ENCODE measurements at places on chromosomes 16 and 17.

DNA sequence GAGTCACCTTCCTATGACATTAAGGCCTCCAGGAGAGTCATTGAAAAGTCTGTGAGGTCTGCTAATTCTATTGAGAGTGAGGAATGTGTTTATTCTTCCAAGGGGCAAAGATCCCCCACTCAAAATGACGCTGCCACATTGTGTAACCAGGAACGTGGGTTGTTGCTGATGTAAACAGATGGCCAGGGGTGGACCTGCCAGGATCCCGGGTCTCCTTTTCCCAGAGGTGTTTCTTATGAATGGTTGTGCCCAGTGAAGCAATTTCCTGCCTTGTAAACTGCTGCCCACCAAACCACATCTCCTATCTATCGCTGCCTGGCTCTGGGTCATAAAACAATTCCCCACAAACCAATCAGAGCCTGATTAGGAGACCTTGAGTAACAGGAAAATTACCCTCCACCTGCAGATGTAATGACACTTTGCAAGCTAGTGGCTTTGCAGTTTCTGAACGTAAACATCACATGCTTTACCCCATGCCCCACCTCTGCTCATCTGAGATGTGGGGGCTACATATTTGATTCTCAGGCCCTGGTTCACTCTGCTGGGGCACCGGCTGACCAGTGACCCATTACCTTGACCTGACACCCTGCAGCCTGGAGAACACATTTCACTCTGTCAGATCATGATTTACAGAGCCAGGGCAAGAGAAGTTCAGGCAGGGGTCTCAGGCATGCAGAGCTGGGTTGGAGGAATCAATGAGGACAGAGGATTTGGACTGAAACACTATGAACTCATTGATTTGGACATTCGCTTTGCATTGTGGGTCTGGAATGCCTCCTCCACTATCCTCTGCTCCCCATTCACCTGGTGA lies 33.1 kb upstream of the DDX52 start:
- H3K27me3 ChIP-seq = no peaks in the 10 kb centered on the region
- no peak for DNase-seq
- no peak overlapping the region for H3K27ac ChIP-seq
- H3K4me1 ChIP-seq = no peaks in the 10 kb centered on the region
- H3K4me3 ChIP-seq = no peak overlapping the region
- no peaks in the 10 kb centered on the region for H3K36me3 ChIP-seq

DNA sequence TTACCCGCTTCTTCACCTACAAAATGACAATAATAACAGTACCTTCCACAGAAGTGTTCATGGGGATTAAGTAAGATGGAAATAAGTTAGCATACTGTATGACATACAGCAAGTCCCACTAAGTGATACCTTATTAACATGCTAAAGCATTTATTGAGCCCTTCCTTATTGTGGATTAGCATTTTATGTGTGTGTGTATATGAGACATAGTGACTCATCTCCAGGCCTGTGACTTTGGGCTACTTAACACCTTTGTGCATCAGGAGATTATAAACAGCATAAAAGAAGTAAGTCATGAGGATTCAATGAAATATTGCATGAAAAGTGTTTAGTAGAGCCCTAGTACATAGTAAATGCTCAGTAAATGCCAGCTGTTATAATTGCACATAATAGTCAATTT lies 52.9 kb downstream of the CA10 start:
- no peaks in the 10 kb centered on the region for H3K36me3 ChIP-seq
- H3K4me1 ChIP-seq = no peaks in the 10 kb centered on the region
- H3K4me3 ChIP-seq = no peak overlapping the region

- H3K27me3 ChIP-seq = no peaks in the 10 kb centered on the region
- no peaks in the 10 kb centered on the region for H3K36me3 ChIP-seq
- H3K4me3 ChIP-seq = no peak overlapping the region
- no peak overlapping the region for H3K27ac ChIP-seq
Observed at GRCh38 chr16:15464401-15465186, 30.2 kb downstream of the BMERB1 start.

- H3K36me3 ChIP-seq = no peaks in the 10 kb centered on the region
- H3K4me3 ChIP-seq = no peak overlapping the region
- no peak for DNase-seq
- no peaks in the 10 kb centered on the region for H3K27me3 ChIP-seq
- H3K27ac ChIP-seq = no peak overlapping the region
- no peaks in the 10 kb centered on the region for H3K4me1 ChIP-seq
Observed at GRCh38 chr16:51523400-51523799, 372.3 kb upstream of the SALL1 start.

- DNase-seq = no peak
- no peak overlapping the region for H3K27ac ChIP-seq
- no peaks in the 10 kb centered on the region for H3K36me3 ChIP-seq
- no peaks in the 10 kb centered on the region for H3K27me3 ChIP-seq
- H3K4me1 ChIP-seq = peaks cover 4% of the 10 kb centered on the region
Observed at GRCh38 chr17:3989041-3989886, 25.0 kb upstream of the ATP2A3 start.

GRCh38 chr17:61444075-61444474 lies 8.1 kb upstream of the TBX4 start:
- H3K4me1 ChIP-seq = no peaks in the 10 kb centered on the region
- no peak overlapping the region for H3K4me3 ChIP-seq
- H3K27ac ChIP-seq = no peak overlapping the region
- no peak for DNase-seq
- peaks cover 7% of the 10 kb centered on the region for H3K27me3 ChIP-seq
- no peaks in the 10 kb centered on the region for H3K36me3 ChIP-seq

- no peak for DNase-seq
- H3K36me3 ChIP-seq = no peaks in the 10 kb centered on the region
- no peaks in the 10 kb centered on the region for H3K27me3 ChIP-seq
- H3K4me3 ChIP-seq = no peak overlapping the region
- no peaks in the 10 kb centered on the region for H3K4me1 ChIP-seq
- H3K27ac ChIP-seq = no peak overlapping the region
Observed at GRCh38 chr17:82301300-82301915, 16.0 kb downstream of the CD7 start.

- H3K4me1 ChIP-seq = peaks cover 11% of the 10 kb centered on the region
- DNase-seq = no peak
- H3K27me3 ChIP-seq = no peaks in the 10 kb centered on the region
- no peak overlapping the region for H3K4me3 ChIP-seq
- no peak overlapping the region for H3K27ac ChIP-seq
Observed at GRCh38 chr17:74637926-74638325, 14.4 kb upstream of the CD300E start.

DNA sequence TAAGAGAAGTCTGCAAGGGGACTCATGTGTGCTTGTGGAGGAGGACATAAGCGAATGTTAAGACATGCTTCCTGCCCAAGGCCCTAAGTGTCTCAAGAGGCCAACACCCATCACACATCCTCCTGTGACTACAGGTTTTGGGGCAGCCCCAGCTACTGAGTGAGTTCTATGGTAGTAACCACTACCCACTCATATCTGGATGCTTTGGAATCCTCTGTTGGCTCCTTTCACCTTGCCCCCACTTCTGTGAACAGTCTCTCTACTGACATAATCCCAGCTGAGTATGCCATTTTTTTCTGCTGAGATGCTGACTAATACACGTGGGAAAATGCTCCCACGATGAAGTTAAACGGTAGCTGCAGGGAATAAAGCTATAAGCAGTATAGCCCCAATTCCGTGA lies 153.5 kb downstream of the VPS53 start:
- H3K36me3 ChIP-seq = peaks cover 9% of the 10 kb centered on the region
- no peak overlapping the region for H3K4me3 ChIP-seq
- no peaks in the 10 kb centered on the region for H3K27me3 ChIP-seq
- no peak overlapping the region for H3K27ac ChIP-seq
- peaks cover 6% of the 10 kb centered on the region for H3K4me1 ChIP-seq
- no peak for DNase-seq

DNA sequence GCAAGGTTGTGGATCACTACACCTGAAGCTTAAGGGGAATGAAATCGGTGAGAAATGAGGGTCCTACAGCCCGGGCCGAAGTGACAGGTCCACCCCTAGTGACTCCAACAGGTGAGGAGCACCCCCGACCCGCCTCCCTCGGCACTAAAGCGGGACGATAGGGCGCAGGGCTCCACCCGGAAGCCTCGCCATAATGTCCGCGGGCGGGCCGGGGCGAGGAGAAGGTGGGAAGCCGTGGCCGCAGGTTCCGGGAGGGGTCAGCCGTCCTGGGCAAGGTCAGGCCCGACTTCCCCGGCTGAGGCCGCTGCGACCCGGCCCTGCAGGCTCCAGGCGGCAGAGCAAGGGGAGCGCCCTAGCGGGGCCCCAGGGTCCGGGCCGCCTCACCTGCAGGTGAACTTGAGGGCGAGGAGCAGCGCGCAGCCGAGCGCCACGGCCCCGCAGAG lies 543 bp downstream of the TXNDC11 start:
- peaks cover 1% of the 10 kb centered on the region for H3K36me3 ChIP-seq
- H3K27ac ChIP-seq = peak overlapping the region; percentile 84
- no peaks in the 10 kb centered on the region for H3K27me3 ChIP-seq
- DNase-seq = peak; percentile 55

DNA sequence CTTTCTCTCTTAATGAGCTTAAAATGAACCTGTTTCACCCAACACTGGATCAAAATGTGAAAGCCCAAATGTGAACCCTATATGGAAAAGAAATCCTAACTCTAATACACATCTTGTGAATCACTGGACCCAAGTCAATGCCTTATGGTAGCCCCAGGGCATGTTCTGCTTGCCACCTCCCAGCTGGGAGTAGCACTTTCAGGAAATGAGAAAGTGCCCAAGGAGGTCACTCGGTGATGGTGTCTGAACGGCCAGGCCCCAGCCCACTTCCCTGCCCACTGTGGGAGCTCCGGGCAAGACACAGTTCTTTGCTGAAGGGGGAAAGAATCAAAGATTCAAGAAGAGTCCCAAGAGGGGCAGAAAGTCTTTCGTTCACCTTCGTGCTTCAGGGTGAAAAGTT lies 46.1 kb downstream of the GTF3C1 start:
- peaks cover 89% of the 10 kb centered on the region for H3K36me3 ChIP-seq
- no peak for DNase-seq
- no peaks in the 10 kb centered on the region for H3K27me3 ChIP-seq

DNA sequence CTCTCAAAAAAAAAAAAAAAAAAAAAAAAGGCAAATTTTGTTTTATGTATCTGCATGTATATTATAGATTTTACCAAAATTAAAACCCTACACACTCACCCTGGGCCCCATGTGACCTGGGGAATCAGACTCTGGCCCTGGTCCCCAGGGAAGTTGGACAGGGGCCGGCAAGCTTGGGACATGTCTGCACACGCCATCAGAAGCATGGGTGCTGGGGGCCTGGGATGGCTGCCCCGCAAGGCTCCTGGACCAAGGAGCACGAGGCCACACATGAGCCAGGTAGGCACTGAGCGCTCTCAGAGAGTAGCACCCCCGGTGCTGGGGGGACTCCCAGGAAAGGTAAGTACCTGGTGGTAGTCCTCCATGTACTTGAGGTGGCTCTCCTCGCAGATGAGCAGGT lies 39.6 kb downstream of the PPL start:
- no peak for DNase-seq
- H3K27me3 ChIP-seq = no peaks in the 10 kb centered on the region
- peaks cover 18% of the 10 kb centered on the region for H3K36me3 ChIP-seq
- no peak overlapping the region for H3K27ac ChIP-seq

- no peak overlapping the region for H3K4me3 ChIP-seq
- DNase-seq = peak; percentile 48
- H3K27me3 ChIP-seq = no peaks in the 10 kb centered on the region
- H3K36me3 ChIP-seq = peaks cover 20% of the 10 kb centered on the region
Observed at GRCh38 chr17:29124135-29124924, 55.9 kb downstream of the MYO18A start.

DNA sequence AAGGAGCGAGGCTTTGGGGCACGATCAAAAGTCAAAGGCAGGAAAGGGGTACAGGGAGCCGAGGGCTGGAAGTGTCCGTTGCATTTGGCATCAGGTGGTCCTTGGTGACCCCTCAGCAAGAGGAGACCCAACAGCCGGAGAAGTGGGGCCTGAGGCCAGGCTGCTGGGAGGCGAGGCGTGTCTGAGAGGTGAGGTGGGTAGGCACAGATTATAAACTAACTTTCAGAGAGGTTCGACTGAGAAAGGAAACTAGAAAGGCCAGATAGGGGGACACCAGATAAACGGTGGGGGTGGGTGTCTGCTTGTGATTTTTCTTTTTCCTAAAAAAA lies 3.6 kb downstream of the PECAM1 start:
- no peaks in the 10 kb centered on the region for H3K4me1 ChIP-seq
- H3K36me3 ChIP-seq = no peaks in the 10 kb centered on the region
- no peak for DNase-seq
- H3K27ac ChIP-seq = no peak overlapping the region
- no peak overlapping the region for H3K4me3 ChIP-seq

- H3K27me3 ChIP-seq = no peaks in the 10 kb centered on the region
- H3K36me3 ChIP-seq = no peaks in the 10 kb centered on the region
- H3K27ac ChIP-seq = no peak overlapping the region
- DNase-seq = peak; percentile 1
- no peaks in the 10 kb centered on the region for H3K4me1 ChIP-seq
Observed at GRCh38 chr16:49189286-49189685, 92.4 kb downstream of the CBLN1 start.

Data from trophoblast cell (in vitro differentiated cells and primary cell).